Central memory CD8-positive, alpha-beta T cell (primary cell): ENCODE measurements at places on chromosomes 16 and 17.

- no peaks in the 10 kb centered on the region for H3K27me3 ChIP-seq
- peaks cover 45% of the 10 kb centered on the region for H3K36me3 ChIP-seq
- H3K4me1 ChIP-seq, result peaks cover 22% of the 10 kb centered on the region
- H3K4me3 ChIP-seq, result no peak overlapping the region
These were observed 26.3 kb downstream of the TXNDC11 start for GRCh38 chr16:11716336-11716735.

DNA sequence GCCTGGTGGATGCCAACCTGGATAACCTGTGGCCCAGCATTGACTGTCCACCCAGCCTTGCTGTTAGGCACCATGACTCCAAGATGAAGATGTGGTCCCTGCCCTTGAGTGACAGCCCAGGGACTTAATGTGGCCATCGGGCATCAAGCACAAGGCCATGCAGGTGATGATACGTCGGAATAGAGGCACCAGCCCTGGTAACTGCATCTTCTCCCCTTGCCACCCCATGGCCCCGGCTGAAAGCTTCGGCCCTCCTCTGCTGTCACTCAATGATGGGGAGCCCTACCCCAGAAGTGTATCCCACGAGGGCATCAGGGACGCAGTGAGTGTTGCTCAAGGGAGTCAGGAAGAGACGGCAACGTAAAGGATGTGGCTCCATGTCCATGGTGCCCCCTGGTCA, 2.0 kb downstream of the NT5C start:
- H3K4me1 ChIP-seq, result peaks cover 26% of the 10 kb centered on the region
- peaks cover 9% of the 10 kb centered on the region for H3K36me3 ChIP-seq
- peak overlapping the region; percentile 38 for H3K27ac ChIP-seq

DNA sequence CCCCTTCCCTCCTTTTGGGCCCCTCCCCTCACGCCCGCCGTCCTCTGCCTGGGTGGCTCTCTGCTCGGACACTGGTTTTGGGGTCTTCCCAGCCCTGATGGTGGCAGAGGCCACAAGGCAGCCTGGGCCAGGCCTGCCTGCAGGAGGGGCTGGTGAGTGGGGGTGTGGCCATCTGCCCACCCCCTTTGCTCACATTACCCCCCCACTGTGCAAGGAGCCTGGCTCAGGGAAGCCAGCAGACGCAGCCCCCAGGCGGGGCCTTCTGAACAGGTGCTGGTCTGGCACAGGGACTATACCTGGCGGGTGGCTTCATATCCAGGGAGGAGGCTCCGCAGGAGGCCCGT, 10.7 kb upstream of the ZFPM1 start:
- no peaks in the 10 kb centered on the region for H3K27me3 ChIP-seq
- H3K27ac ChIP-seq, result no peak overlapping the region
- peaks cover 3% of the 10 kb centered on the region for H3K36me3 ChIP-seq

DNA sequence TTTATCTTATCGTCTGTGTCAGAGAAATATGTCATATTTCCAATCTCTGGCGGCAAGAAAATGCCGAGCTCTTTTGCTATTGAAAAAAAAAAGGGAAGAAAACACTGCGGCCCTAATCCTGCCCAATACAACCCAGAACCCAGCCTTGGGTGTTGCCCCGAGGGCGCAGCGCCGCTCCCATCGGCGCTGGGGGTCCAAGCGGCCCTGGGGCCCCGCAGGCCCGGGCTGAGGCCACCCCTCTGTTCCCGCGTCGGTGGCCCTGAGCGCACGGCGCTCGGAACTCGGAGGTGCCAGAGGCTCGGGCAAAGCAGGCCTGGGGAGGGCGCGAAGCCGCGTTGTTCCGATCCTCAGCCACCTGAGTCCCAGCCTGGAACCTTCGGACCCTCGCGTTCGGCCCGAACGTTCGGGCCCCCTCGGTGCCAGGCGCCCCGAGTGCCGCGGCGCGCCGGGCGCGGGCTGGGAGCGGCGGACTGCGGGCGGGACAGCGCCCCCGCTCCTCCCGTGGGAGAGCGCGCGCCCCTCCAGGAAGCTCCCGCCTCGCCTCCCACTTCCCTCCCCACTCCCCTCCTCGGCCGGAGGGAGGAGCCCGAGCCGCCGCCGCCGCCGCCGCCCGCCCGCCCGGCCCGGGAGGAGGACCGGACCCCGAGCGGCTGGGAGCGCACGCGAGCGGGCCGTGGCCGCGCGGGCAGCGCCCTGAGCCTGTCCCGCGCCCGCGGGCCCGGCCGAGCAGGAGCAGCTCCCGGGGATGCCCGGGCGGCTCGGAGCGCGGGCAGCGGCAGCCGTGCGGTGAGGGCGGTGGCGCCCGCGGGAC, at the start of gene CPNE2:
Gene CPNE2 (plus strand): TSS at position 609 of the 811 bp plus-strand sequence. CDS start 18,160 bp downstream, outside the sequence.
- H3K27me3 ChIP-seq, result no peaks in the 10 kb centered on the region
- peaks cover 11% of the 10 kb centered on the region for H3K4me1 ChIP-seq
- H3K4me3 ChIP-seq, result peak within 1 kb of the TSS; percentile 81
- peak within 1 kb of the TSS; percentile 86 for H3K27ac ChIP-seq

DNA sequence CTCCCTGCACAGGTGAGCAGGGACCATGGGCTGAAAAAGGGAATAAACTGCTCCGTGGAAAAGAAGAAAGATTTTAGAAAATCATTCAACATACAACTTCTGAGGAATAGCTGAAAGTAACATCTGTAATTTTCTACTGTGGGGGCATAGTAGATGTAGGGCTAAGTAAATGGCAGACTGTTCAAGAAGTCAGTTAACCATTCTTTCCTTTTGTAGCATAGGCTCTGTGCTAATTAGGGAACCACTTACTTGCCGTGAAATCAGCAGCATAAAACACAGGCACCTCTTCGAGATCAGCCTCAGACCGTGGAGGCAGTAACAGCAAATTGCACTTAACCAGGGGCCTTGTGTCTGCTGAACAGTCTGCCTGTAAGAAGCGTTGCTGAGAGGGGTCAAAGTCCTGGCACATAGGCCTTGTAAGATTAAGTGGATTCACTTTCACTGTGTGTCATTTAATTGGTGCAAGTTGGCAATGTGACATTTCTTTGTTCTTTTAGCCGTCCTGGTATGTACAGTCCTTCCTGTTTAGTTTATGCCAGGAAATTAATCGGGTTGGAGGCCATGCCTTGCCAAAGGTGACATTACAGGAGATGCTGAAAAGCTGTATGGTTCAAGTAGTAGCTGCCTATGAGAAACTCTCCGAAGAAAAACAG, 10.4 kb downstream of the COG1 start:
- peaks cover 70% of the 10 kb centered on the region for H3K36me3 ChIP-seq
- peaks cover 16% of the 10 kb centered on the region for H3K4me1 ChIP-seq
- peak overlapping the region; percentile 59 for H3K27ac ChIP-seq
- no peak for DNase-seq
- no peaks in the 10 kb centered on the region for H3K27me3 ChIP-seq

GRCh38 chr17:73103641-73104335, 11.3 kb upstream of the SLC39A11 start:
- no peak overlapping the region for H3K4me3 ChIP-seq
- no peaks in the 10 kb centered on the region for H3K36me3 ChIP-seq
- H3K27me3 ChIP-seq, result peaks cover 31% of the 10 kb centered on the region
- no peaks in the 10 kb centered on the region for H3K4me1 ChIP-seq

- H3K4me3 ChIP-seq, result no peak overlapping the region
- H3K27ac ChIP-seq, result no peak overlapping the region
- DNase-seq, result no peak
- no peaks in the 10 kb centered on the region for H3K36me3 ChIP-seq
These were observed 88.0 kb downstream of the TMEM100 start for GRCh38 chr17:55634702-55635101.

- no peak for DNase-seq
- no peaks in the 10 kb centered on the region for H3K36me3 ChIP-seq
- no peaks in the 10 kb centered on the region for H3K4me1 ChIP-seq
These were observed 19.2 kb downstream of the SDK2 start for GRCh38 chr17:73625006-73625405.

- no peaks in the 10 kb centered on the region for H3K4me1 ChIP-seq
- H3K36me3 ChIP-seq, result no peaks in the 10 kb centered on the region
- DNase-seq, result no peak
- no peak overlapping the region for H3K4me3 ChIP-seq
These were observed 91.3 kb upstream of the SEC14L1 start for GRCh38 chr17:77049440-77049839.

GRCh38 chr16:27268376-27269299, at the start of gene NSMCE1:
NSMCE1 (minus strand) TSS chr16:27268772; CDS start chr16:27257570, 11,202 bp downstream.
- H3K36me3 ChIP-seq, result peaks cover 10% of the 10 kb centered on the region
- H3K4me1 ChIP-seq, result peaks cover 30% of the 10 kb centered on the region
- peak within 1 kb of the TSS; percentile 97 for H3K27ac ChIP-seq
- H3K4me3 ChIP-seq, result peak within 1 kb of the TSS; percentile 90
- H3K27me3 ChIP-seq, result no peaks in the 10 kb centered on the region

- H3K4me1 ChIP-seq, result no peaks in the 10 kb centered on the region
- no peak overlapping the region for H3K4me3 ChIP-seq
- no peak overlapping the region for H3K27ac ChIP-seq
- no peak for DNase-seq
These were observed 32.3 kb upstream of the PRKCA start for GRCh38 chr17:66270106-66270505.

DNA sequence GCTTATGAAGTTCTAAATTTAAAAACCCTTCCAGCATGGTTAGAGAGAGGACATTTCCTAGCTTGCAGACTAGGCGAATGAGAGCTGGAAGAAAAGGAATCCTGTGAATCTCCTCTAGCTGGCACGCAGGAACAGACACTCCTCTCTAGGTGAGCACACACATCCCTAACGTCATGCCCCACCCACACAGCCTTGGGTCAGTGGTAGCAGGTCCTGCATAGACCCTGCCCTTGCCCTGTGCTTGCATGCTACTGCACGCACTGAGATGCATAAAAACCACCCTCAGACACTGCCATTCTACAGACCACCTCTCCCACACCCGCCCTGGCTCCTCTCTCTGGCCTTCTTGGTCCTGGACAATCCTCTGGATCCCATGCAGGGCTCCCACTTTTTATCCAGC, 23.5 kb downstream of the CES1 start:
- H3K4me1 ChIP-seq, result no peaks in the 10 kb centered on the region
- no peak for DNase-seq
- peaks cover 36% of the 10 kb centered on the region for H3K27me3 ChIP-seq
- H3K36me3 ChIP-seq, result no peaks in the 10 kb centered on the region
- H3K27ac ChIP-seq, result no peak overlapping the region
- H3K4me3 ChIP-seq, result no peak overlapping the region

DNA sequence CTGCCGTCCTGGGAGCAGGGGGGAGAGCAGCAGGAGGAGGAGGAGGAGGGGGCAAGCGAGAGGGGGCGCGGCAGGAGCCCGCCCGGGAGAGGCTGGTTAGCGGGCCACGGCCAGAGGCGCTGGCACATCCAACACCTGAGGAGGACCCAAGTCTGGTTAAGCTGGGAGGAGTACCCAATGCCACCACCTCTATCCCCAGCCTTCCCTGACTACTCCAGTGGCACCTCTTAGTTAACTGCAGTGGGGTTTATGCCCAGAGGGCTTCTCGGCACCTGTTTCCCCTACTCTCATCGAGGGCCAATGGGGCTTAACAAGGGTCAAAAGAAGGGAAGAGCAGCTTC, 5.6 kb downstream of the PHOSPHO1 start:
- H3K36me3 ChIP-seq, result peaks cover 34% of the 10 kb centered on the region
- H3K4me1 ChIP-seq, result peaks cover 56% of the 10 kb centered on the region
- H3K27ac ChIP-seq, result peak overlapping the region; percentile 79
- H3K27me3 ChIP-seq, result no peaks in the 10 kb centered on the region
- DNase-seq, result no peak
- peak overlapping the region; percentile 77 for H3K4me3 ChIP-seq

DNA sequence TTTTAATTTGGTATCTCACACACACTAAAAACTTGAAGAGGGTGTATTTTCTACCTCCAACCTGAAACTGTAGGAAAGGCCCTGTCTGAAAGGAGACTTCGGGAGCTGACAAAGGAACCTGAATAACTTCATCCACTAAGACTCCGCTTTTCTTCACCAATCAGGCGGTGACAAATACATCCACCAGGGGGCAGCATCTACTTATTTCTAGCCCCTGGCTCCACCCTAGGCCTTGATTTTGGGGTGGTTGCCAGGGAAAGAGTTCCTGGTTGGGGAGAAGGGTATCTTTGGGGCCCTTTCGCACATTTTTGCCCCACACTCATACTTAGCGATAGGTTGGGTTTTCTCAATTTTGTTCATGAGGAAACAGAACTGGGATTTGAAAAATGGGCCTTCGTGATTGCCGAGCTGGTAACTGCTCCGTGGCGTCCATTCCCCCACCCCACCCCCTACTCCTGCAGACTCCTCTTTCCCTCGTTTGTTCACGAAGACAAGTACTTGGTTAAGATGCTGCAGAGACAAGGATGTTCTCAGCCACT, 4.8 kb upstream of the ARL4D start:
- H3K36me3 ChIP-seq, result peaks cover 19% of the 10 kb centered on the region
- H3K27ac ChIP-seq, result no peak overlapping the region
- H3K27me3 ChIP-seq, result no peaks in the 10 kb centered on the region
- H3K4me1 ChIP-seq, result peaks cover 26% of the 10 kb centered on the region
- peak; percentile 87 for DNase-seq
- no peak overlapping the region for H3K4me3 ChIP-seq

- no peak overlapping the region for H3K27ac ChIP-seq
- H3K4me1 ChIP-seq, result no peaks in the 10 kb centered on the region
- H3K36me3 ChIP-seq, result no peaks in the 10 kb centered on the region
- H3K27me3 ChIP-seq, result no peaks in the 10 kb centered on the region
These were observed 32.7 kb downstream of the ITGB3 start for GRCh38 chr17:47286198-47286914.

DNA sequence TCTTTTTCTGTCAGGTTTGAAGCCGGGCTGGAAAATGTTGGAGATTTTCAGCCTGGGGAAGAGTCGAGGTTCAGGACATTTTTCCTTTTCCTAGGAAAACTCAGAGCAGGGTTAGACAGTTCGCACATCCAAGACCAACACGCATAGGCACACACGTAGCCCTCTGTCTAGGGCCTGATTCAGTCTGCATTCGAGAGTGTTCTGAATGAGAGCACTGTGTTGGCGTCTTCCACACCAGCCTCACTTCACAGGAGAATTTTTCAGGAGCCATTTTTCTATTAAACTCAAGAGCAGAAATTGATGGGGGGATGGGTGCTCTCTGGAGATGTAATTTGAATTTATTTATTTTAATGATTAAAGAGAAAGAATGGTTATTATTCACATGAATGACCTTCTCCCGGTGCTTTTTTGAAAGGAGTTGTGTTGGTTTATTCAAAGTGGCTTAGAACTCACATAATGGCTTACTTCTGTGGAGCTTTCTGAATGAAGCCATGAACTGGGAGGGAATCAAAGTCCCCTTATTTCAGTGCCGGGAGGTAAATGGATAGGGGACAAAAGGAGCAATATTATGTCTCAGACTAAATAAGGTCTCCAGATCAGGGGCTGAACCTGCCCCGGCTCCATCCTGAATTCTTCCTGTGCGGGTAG, 194.3 kb downstream of the CCDC182 start:
- no peaks in the 10 kb centered on the region for H3K27me3 ChIP-seq
- no peak overlapping the region for H3K4me3 ChIP-seq
- H3K36me3 ChIP-seq, result peaks cover 8% of the 10 kb centered on the region
- H3K4me1 ChIP-seq, result peaks cover 47% of the 10 kb centered on the region
- no peak for DNase-seq

- no peak overlapping the region for H3K27ac ChIP-seq
- DNase-seq, result no peak
- peaks cover 4% of the 10 kb centered on the region for H3K4me1 ChIP-seq
- no peak overlapping the region for H3K4me3 ChIP-seq
- H3K27me3 ChIP-seq, result no peaks in the 10 kb centered on the region
- peaks cover 12% of the 10 kb centered on the region for H3K36me3 ChIP-seq
These were observed 7.1 kb downstream of the HAS3 start for GRCh38 chr16:69112285-69113129.

- DNase-seq, result no peak
- H3K27ac ChIP-seq, result no peak overlapping the region
- peaks cover 37% of the 10 kb centered on the region for H3K27me3 ChIP-seq
- H3K4me1 ChIP-seq, result peaks cover 11% of the 10 kb centered on the region
These were observed 52.6 kb downstream of the PIMREG start for GRCh38 chr17:6496640-6497441.

- no peaks in the 10 kb centered on the region for H3K4me1 ChIP-seq
- no peaks in the 10 kb centered on the region for H3K36me3 ChIP-seq
These were observed 223.5 kb downstream of the CYB561 start for GRCh38 chr17:63222655-63223054.

- no peak for DNase-seq
- no peak overlapping the region for H3K4me3 ChIP-seq
- no peaks in the 10 kb centered on the region for H3K27me3 ChIP-seq
- no peaks in the 10 kb centered on the region for H3K4me1 ChIP-seq
- H3K27ac ChIP-seq, result no peak overlapping the region
These were observed 7.2 kb upstream of the MYCBPAP start for GRCh38 chr17:50501054-50501453.
